ENCODE measurements at places on chromosomes 3 and 15. TPM values are rescaled to one million over a fixed set of nuclear protein-coding genes. Genes with fewer than 3 reads are reported as not detected.

The ACKR4 gene
- not detected for total RNA-seq

The ELL3 gene
- total RNA-seq, result 1.6 TPM

The KIF15 gene
- 8.6 TPM for total RNA-seq

The ZNF502 gene
- 1.8 TPM for total RNA-seq

The ZBED2 gene
- total RNA-seq, result 0.18 TPM

The PPP1R14D gene
- total RNA-seq, result 0.28 TPM

The TLR9 gene
- total RNA-seq, result not detected

The PCBP4 gene
- 11.7 TPM for total RNA-seq

The CCDC12 gene
- 52.3 TPM for total RNA-seq

The PRICKLE2 gene
- total RNA-seq, result 2.6 TPM

The GRIP2 gene
- 1.7 TPM for total RNA-seq

The HIGD2B gene
- not detected for total RNA-seq

The PRR20G gene
- total RNA-seq, result not detected

The RASL12 gene
- 0.19 TPM for total RNA-seq
